ENCODE measurements at places on chromosomes 1 and 21.

- no peak for DNase-seq
Measured at GRCh38 chr1:210272666-210273065, 40.1 kb downstream of the SERTAD4 start.

DNA sequence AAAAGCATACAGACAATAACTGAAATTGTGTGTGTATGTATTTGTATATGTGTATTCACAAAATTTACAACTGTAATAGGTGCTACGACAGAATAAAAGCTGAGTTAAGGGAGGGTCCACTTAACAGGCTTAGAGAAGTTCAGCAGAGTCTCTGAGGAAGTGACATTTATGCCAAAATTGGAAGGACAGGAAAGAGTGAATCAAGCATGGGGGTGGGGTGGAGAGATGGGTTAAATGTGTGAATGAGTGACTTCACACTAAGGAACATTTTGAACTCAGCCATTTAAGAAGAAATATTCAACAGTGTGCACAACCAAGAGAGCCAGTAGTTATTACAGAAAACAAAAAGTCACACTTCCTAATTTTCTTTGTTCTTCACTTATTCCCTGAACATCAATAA is 53.8 kb upstream of the RGS1 start:
- DNase-seq: peak; percentile 58

GRCh38 chr1:3331564-3331963 is 122.9 kb upstream of the ARHGEF16 start:
- DNase-seq: no peak

- no peak for DNase-seq
Measured at GRCh38 chr1:206419783-206420182, 50.5 kb upstream of the IKBKE start.

DNA sequence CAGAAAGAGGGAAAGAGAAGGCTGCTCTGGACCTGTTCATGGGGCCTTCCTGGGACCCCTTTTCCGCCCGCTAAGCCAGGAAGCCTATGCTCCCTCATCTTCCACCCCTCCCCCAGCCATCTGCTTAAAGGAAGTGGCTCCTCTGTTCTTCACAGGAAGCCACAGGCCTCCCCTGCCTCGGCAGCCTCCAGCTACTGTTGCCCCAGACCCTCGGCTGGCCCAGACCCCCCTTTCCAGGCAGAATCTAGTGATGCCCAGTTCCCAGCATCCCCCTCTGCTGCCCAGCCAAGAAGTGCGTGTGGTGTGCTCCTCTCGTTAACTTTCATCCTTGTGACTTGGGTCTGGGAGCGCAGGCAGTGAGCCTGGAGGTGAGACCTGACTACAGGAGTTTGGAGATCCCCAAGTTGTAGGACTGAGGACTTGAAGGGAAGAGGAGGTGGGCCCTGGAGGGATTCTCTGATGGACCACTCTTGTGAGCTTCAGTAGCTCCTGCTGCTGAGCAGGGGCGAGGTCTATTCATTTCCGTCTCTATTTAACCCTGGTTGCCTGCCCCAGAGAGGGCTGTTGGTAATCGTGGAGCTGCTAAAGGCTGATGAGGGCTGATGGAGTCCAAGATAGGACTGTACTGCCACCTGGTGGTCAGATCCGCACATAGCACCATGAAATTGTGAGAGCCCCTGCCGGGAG is 9.1 kb downstream of the IFI6 start:
- peak; percentile 94 for DNase-seq

DNA sequence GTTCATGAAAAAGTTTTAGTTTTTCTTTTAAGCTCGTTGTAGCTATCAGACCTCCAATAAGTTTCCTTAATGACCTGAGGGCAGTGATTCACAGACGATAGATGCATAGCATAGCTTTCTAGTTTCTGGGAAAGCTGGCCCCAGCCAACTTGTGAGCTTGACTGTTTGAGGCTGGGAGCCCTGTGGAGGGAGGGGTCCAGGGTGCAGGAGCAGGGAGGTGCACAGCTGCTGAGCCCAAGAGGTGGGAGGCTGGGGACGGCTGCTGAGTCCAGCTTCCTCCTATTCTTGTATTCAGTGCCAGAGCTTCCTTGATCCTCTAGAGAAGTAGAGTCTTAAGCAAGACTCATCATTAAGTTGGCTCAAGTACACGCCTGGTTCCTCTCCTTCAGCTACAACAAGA is 11.0 kb upstream of the AVPR1B start:
- no peak for DNase-seq

GRCh38 chr1:62875676-62876075 is 91.7 kb downstream of the ATG4C start:
- DNase-seq: no peak

Data from hematopoietic multipotent progenitor cell treated with erythropoietin and hydrocortisone succinate and interleukin-3 and kit ligand, for 4 days (in vitro differentiated cells).